Prostate gland (tissue), 2 donors: ENCODE measurements at places on chromosomes 1 and 21. TPM values are rescaled to one million over a fixed set of nuclear protein-coding genes. Genes with fewer than 3 reads are reported as not detected.
A peak's percentile ranks its signal among the peaks of the same experiment; 100 is the strongest.

GRCh38 chr1:37605061-37605650, 9.4 kb upstream of the GNL2 start:
- no peak overlapping the region for H3K4me3 ChIP-seq
- no peaks in the 10 kb centered on the region for H3K36me3 ChIP-seq
- H3K4me1 ChIP-seq: no peaks in the 10 kb centered on the region
- DNase-seq: no peak

DNA sequence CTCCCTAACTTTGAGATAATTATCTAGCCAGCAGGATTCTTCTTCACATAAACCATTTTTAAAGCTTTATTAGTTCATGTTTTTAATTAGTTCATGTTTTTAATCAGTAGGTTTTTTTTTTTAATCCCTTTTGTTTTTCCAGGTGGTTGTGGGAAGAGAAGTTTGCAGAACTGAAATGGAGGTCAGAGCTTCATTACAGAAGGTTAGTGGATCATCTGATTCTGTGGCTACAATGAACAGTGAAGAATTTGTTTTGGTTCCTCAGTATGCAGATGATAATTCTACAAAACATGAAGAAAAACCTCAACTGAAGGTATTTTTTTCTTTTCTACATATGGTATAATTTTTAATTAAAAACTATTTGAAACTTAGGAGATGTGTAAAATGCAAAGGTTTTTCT, 59.7 kb downstream of the RABGAP1L start:
- no peak for DNase-seq
- no peak overlapping the region for H3K27ac ChIP-seq
- no peak overlapping the region for H3K4me3 ChIP-seq
- no peaks in the 10 kb centered on the region for H3K36me3 ChIP-seq
- H3K27me3 ChIP-seq: no peaks in the 10 kb centered on the region
- H3K4me1 ChIP-seq: no peaks in the 10 kb centered on the region

FAM131C gene
- total RNA-seq: not detected

SELENBP1 gene
- total RNA-seq: 104 TPM

DNA sequence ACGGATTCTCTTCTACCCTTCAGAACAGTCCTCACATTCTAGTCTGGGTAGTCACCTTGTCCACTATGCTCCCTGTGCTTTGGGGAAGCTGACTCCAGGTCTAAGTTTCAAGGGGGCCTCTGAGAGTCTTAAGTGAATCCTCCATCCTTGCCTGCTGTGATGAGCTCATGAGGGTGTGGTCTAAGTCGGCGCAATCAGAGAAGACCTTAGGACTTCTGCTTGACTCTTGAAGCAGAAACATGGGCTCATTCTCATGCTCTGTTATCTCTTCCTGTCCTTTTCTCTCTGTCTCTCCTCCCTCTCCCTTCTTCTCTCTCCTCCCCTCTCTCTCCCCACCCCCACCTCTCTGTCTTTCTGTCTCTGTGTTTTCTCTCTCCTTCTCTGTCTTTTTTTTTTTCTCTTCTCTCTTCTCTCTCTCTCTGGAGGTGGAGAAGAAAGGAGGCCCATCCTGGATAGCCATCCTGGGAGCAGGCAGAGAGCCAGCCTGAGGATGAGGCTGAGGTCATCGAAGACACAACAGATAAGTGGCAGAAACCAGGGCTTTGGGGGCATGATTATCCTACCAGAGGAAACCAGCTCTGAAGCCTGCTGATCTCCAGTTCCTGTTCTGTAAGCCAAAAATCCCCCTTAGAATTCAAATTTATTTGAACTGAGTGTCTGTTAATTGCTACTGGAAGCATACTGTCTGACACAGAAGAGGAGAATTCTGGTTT, 245.6 kb downstream of the SIPA1L2 start:
- no peak overlapping the region for H3K4me3 ChIP-seq
- H3K27ac ChIP-seq: no peak overlapping the region
- H3K4me1 ChIP-seq: no peaks in the 10 kb centered on the region

MAGI3 gene
- 23.2 TPM for total RNA-seq

GRCh38 chr1:222464841-222465210, 83.1 kb downstream of the HHIPL2 start:
- H3K36me3 ChIP-seq: no peaks in the 10 kb centered on the region
- H3K27me3 ChIP-seq: no peaks in the 10 kb centered on the region
- peak; percentile 22 for DNase-seq

LINGO4 gene
- 0.59 TPM for total RNA-seq

- H3K27me3 ChIP-seq: no peaks in the 10 kb centered on the region
- no peak overlapping the region for H3K27ac ChIP-seq
- DNase-seq: no peak
- H3K4me3 ChIP-seq: no peak overlapping the region
- no peaks in the 10 kb centered on the region for H3K4me1 ChIP-seq
Observed at GRCh38 chr21:46025113-46025770, 43.7 kb downstream of the COL6A1 start.

TNN gene
- 0.97 TPM for total RNA-seq

GRCh38 chr1:67880056-67880601, 46.9 kb upstream of the GNG12 start:
- H3K27me3 ChIP-seq: no peaks in the 10 kb centered on the region
- H3K27ac ChIP-seq: no peak overlapping the region
- H3K4me1 ChIP-seq: no peaks in the 10 kb centered on the region
- H3K36me3 ChIP-seq: no peaks in the 10 kb centered on the region
- no peak overlapping the region for H3K4me3 ChIP-seq

GRCh38 chr1:234887016-234887900, 241.4 kb downstream of the TOMM20 start:
- no peak overlapping the region for H3K4me3 ChIP-seq
- H3K27ac ChIP-seq: peak overlapping the region; percentile 72
- no peak for DNase-seq
- H3K4me1 ChIP-seq: no peaks in the 10 kb centered on the region
- H3K27me3 ChIP-seq: no peaks in the 10 kb centered on the region

DNA sequence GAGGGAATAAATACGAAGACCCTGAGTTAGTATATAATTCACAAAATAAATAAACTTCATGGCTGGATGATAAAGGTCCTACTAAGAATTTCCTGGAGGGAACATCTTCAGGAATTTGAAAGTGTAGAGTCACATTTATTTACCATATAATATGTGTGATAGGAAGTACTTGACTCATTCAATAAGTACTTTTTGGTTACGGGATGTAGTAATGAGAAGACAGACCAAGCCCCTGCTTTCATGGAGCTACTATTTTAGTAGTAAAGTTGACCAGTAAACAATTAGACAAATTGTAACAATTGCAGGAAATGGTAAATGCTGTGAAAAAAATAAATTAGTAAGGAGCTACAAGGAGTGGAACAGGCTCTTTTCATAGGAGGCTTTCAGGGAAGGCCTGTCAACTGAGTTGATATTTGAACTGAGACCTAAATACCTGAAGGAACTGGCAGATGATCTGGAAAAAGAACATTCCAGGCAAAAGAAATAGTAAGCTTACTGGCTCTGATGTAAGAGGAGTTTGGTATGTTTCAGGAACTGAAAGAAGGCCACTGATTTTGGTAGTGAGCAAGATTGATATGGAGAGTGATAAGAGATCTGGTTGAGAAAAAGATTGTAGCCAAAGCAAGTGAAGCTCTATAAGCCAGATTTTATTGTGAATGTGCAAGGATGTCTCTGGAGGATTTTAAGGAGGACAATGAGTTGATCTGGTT, 36.2 kb downstream of the CAMSAP2 start:
- no peaks in the 10 kb centered on the region for H3K27me3 ChIP-seq
- no peaks in the 10 kb centered on the region for H3K4me1 ChIP-seq
- DNase-seq: no peak
- H3K4me3 ChIP-seq: no peak overlapping the region
- H3K36me3 ChIP-seq: no peaks in the 10 kb centered on the region

NOS1AP gene
- 11.0 TPM for total RNA-seq

DNA sequence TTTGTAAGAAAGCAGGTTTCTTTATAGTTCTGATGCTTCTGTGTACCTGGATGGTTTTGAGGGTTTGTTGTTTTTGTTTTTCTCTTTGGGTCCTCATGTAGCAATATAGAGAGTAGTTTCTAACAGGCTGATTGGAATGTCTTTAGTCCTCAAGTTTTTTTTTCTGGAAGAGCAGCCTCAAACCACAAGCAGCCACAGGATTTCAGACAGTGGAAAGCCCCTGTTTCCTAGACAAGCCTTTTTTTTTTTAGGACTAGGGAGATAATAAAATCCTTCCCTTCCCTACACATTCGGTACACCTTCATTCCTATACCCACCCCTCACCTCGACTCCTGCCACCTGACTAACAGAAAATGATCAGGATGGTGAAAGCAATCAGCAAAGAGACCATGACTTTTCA, 47.6 kb downstream of the ACP6 start:
- H3K36me3 ChIP-seq: no peaks in the 10 kb centered on the region
- H3K27ac ChIP-seq: no peak overlapping the region
- H3K4me1 ChIP-seq: no peaks in the 10 kb centered on the region

GRCh38 chr1:224791362-224791941, 138.0 kb upstream of the DNAH14 start:
- no peaks in the 10 kb centered on the region for H3K27me3 ChIP-seq
- no peak overlapping the region for H3K27ac ChIP-seq
- no peak overlapping the region for H3K4me3 ChIP-seq
- no peaks in the 10 kb centered on the region for H3K36me3 ChIP-seq
- no peak for DNase-seq

GRCh38 chr21:39938086-39938625, 70.9 kb downstream of the PCP4 start:
- H3K36me3 ChIP-seq: no peaks in the 10 kb centered on the region
- H3K27me3 ChIP-seq: no peaks in the 10 kb centered on the region
- H3K4me3 ChIP-seq: no peak overlapping the region
- DNase-seq: peak; percentile 42

C4BPA gene
- total RNA-seq: not detected

GRCh38 chr1:84862810-84863251, 30.2 kb downstream of the LPAR3 start:
- DNase-seq: no peak
- no peak overlapping the region for H3K4me3 ChIP-seq
- H3K36me3 ChIP-seq: no peaks in the 10 kb centered on the region
- no peaks in the 10 kb centered on the region for H3K4me1 ChIP-seq

DNA sequence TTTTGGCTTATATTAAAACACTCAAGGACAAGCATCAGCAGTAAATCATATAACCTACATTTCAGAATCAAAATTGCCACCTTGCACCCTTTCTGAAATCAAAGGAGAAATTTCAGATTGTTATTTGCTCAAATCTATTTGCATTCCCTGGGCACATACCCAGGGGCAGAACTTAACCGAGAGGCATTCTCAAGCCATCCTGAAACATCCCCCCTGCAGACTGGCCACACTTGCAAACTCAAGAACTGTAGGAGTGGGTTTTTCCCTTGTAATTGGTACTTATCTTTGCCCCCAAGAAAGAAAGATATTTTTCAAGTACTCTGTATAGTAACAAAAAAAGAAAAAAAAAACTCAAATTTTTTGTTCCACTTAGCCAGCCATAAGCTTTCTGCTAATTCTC, 213.6 kb upstream of the ESRRG start:
- H3K27ac ChIP-seq: no peak overlapping the region
- no peak for DNase-seq
- H3K27me3 ChIP-seq: no peaks in the 10 kb centered on the region
- no peaks in the 10 kb centered on the region for H3K36me3 ChIP-seq
- no peak overlapping the region for H3K4me3 ChIP-seq

DNA sequence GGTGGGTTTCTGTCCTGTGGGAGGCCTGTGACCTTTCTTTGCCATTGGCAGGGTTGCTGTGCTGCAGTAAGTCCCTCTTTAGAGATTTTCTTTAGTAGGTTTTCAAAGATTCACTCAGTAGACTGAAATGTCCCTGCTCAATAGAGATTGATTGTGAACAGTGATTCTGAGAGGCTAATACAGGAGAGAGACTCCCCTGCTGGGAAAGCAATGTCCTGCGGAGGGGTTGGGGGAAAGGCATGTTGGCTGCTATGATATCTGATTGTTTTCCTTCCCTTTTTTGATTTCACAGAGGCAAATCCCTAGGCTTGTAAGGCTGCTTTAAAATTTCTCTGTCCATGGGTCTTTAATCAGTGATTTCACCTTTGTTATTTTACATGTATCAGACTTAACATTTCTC, 589.9 kb downstream of the ADGRL2 start:
- DNase-seq: no peak
- H3K36me3 ChIP-seq: no peaks in the 10 kb centered on the region
- no peaks in the 10 kb centered on the region for H3K27me3 ChIP-seq
- no peaks in the 10 kb centered on the region for H3K4me1 ChIP-seq
- no peak overlapping the region for H3K27ac ChIP-seq

DNA sequence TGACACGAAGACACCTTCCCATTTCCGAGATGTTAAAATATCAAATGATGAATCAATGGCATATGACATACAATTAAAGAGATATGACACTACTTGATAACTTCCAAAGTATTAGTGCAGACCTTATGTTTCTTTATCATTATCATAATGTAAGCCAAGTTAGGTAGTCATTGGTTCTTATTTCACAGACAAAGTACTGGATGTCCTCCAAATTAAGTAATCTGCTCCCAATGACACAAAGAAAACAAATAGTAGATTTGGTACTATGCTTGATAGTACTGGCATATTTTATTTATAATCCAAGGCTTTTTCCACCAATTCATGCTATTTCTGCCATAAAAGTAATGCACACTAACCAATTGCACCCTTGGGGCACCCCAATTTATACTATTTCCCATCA, 11.9 kb upstream of the NRIP1 start:
- H3K4me3 ChIP-seq: no peak overlapping the region
- no peaks in the 10 kb centered on the region for H3K27me3 ChIP-seq
- no peak for DNase-seq
- H3K27ac ChIP-seq: no peak overlapping the region
- H3K36me3 ChIP-seq: no peaks in the 10 kb centered on the region

- H3K27ac ChIP-seq: no peak overlapping the region
- H3K36me3 ChIP-seq: no peaks in the 10 kb centered on the region
- H3K4me1 ChIP-seq: no peaks in the 10 kb centered on the region
- DNase-seq: no peak
- H3K27me3 ChIP-seq: no peaks in the 10 kb centered on the region
- H3K4me3 ChIP-seq: no peak overlapping the region
Observed at GRCh38 chr1:45876000-45876617, 72.7 kb downstream of the MAST2 start.

MPZ gene
- 7.3 TPM for total RNA-seq

DNA sequence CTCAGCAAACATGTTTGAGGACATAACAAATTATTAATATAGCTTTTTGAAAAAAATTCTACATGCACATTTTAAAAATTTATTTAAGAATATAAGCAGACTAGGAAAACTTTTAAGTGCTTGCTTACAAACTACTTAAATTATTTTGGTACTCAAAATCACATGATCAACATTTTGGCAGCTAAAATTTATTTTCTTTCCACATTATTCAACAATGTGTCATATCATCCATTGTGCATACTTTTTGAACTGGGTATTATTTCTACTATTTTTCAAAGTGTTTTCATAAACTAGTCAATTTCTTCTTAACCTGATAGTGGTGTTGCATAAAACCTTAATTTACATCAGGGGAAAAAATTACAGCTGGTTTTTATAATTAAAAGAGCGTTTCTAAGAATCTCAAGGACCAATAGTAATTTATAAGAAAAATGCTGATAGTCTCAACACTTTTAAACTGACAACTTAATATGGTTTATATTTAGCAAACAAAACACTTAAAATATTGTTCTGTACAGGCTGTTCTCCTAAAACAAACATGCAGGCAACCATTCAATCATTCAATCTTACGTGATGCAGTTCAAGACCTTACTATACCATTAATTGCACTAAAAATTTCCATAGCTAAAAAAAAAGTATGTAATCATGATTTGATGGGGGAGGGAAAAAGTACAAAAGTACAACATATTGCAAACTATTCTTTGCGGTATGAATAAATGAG, 105.0 kb downstream of the GPATCH2 start:
- DNase-seq: no peak
- no peak overlapping the region for H3K27ac ChIP-seq
- no peaks in the 10 kb centered on the region for H3K4me1 ChIP-seq
- no peaks in the 10 kb centered on the region for H3K27me3 ChIP-seq
- H3K36me3 ChIP-seq: no peaks in the 10 kb centered on the region
